ENCODE measurements at places on chromosomes 1 and 21.

DNA sequence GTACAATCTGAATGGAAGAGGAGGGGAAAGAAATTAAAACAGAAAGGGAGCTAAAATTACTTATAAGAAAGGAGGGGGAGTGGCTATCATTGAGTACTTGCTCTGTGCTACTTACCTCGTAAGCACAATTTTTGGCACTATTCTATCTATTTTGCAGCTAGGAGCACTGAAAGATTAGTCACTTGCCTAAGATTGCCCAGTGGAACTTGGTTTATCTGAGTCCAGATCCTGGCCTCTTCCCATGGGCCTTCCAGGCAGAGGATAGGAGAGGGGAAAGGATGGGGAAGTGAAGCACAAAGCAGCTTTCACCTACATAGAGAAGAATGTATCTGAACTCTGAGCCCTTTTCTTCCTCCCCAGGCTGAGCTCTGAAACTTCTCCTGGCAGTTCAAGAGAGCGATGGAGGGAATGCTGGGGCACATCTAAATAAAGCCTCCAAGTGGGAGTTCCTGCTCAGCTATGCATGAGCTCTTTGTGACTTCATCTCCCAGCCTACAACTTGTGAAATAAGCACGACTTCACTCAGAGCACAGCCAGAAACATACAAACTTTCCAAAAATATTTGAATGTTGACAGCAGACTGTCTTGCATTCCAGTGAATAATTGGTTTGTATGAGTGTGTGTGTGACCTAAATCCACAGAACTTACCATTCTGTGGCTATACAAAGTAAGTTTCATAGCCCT, 29.4 kb downstream of the HMGB4 start:
- DNase-seq = no peak

GRCh38 chr1:30187413-30188023, 535.9 kb downstream of the MATN1 start:
- no peak for DNase-seq

- DNase-seq = no peak
Observed at GRCh38 chr1:92985101-92985500, 23.8 kb upstream of the DIPK1A start.

DNA sequence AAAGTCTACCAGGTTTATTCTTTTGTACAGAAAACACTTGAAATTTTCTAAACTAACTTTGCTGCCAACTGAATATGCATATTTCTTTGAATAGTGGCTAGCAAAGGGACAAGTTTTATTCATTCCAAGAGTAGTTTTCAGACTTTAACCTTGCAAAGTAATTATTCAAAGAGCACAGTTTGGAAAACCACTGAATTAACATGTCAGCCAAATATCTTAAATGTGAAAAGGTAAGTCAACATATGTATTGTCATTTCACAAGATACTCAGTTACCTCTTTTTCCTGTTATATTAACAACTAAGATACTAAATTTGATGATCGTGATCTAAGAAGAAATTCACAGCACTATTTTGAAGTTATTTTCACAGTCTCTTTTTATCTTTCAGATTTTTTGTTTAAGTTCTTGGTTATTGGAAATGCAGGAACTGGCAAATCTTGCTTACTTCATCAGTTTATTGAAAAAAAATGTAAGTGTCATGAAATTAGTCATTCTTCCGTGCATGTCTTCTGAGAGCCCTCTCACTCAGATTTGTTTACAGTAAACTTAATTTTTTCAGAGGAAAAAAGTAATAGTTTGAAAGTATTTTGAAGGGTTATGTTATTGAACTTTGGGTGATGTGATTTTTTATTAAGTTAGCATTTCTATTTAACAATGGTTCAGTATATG, 15.3 kb downstream of the RAB4A start:
- DNase-seq = no peak

All from upper lobe of left lung (tissue), 6 donors.